Stimulated activated CD8-positive, alpha-beta memory T cell treated with anti-CD3 and anti-CD28 coated beads, Interleukin-12 subunit alpha, Interleukin-12 subunit beta, amount 100 ng/mL, for 4 hours (primary cell): ENCODE measurements at places on chromosomes 5 and 9.

DNA sequence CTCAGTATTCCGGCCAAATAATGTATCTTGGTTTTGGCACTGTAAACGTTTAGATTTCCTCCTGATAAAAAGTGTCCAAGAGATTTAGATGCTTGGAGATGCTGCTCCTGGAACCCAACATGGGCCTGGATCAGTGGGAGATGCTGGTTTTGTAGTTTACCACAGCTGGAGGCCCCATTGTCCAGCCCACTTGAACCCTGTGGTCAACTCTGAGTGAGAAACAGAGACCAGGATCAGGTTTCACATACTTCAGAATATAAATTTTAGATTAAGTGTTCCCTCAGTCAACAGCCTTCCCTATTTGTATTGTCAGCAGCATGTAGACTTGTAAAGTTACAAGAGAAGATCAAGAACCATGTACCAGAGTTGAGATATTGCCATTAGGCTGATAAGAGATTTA lies 144.7 kb upstream of the C9orf72 start:
- no peak for DNase-seq

DNA sequence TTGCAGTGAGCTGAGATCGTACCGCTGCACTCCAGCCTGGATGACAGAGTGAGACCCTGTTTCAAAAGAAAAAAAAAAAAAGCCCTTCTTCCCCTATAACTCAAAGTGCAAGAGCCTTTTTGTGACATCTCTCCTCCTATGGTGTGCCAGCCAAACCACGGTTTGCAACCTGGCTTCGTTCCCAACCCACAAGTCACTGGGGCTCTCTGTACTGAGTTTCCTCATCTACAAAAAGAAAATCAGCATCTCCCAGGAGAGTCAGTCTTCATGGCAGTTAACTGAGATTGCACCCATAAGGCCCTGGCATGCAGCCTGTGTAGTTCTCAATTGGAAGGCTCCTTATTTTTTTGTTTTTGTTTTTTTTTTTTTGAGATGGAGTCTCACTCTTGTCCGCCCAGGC lies 14.8 kb downstream of the ODF2 start:
- no peak for DNase-seq

DNA sequence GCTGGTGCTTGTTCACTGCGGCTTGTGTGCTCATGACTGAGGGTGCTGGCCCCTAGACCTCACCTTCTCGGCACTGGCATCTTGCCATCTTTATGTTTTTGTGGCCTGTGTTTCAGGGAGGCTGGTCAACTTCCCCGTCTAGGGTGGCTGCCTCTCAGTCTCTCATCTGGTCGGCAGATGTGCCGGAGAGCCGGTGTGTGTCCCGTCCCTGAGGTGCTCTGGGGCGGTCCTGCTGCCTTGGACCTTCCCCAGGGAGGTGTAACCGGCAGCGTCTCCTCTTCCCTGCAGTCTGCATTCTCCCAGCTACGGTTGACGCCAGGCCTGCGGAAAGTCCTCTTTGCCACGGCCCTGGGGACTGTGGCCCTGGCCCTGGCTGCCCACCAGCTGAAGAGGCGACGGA lies 5.6 kb downstream of the MIGA2 start:
- DNase-seq = no peak

- no peak for DNase-seq
Measured at GRCh38 chr5:88805151-88805784, 77.7 kb downstream of the MEF2C start.

- DNase-seq = no peak
Measured at GRCh38 chr9:108056805-108057386, 567.3 kb upstream of the KLF4 start.

DNA sequence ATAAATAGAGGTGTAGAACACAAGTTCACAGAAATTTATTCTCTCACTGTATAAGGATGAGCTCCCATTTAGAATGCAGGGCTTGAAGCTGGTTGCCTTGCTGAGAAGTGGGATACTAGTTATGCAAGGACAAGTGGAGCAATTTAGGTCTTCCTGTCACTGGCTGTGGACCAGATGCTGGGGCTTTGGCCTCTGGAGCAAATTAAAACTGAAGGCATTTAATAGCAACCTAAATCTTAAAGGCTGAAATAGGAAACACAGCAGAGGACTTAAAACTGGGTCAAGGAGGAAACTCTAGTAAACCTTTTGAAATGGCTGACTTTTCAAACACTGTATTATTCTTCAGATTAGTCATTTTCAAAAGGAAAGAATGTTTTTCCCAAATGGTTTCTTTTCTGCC lies 319.4 kb downstream of the RAB3C start:
- DNase-seq = no peak

GRCh38 chr5:39800042-39800601 lies 375.3 kb upstream of the DAB2 start:
- DNase-seq = no peak

DNA sequence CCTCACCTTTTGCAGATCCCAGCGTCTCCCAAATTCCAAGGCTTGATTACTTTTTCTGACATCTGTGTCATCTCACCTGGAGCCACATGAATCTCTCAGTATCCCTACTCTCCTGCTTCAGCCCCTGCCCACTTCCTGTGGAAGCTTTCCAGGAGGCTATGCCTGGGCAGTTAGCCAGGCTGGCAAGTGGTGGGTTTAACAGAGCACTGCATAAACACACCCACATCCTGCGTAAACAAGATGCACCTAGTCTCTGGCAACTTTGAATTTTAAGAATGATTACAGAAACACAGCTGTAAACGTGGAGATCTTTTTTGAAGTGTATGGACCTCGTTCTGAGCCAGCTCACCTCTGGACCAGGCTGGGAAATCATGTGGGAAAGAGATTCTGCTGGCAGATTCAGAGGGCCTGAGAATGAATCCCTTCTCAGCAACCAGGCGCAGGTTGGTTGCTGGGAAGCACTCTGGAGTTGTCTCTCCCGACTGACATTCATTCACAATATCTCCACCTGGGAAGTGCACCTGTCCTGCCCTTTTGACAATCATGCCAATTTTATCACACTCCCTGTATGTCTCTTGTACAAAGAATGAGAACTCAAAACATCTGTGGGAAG lies 55.7 kb upstream of the FANCC start:
- no peak for DNase-seq

GRCh38 chr5:88833371-88834130 lies 49.4 kb downstream of the MEF2C start:
- DNase-seq = peak; percentile 6
